Iris pigment epithelial cell (primary cell): ENCODE measurements at places on chromosomes 3 and 15.

DNA sequence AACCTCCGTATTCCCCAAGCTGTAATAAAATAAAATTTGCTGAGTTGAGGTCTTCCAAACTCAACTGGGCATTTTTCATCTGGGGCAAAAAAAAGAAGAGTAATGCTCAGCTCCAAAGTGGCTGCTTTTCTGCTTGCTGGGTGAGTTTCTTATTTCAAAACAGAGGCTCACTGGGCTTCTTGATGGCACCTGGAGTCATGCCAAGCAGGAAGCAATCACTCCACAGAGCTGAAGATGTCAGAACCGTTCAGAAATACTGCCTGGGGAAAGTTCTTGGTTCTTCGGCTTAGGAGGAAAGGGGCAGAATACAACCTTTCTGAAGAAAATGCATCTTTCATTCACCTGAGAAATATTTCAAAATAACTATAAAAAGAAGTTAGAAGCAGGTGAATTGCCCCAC is 4.1 kb downstream of the CCR9 start:
- DNase-seq = no peak

DNA sequence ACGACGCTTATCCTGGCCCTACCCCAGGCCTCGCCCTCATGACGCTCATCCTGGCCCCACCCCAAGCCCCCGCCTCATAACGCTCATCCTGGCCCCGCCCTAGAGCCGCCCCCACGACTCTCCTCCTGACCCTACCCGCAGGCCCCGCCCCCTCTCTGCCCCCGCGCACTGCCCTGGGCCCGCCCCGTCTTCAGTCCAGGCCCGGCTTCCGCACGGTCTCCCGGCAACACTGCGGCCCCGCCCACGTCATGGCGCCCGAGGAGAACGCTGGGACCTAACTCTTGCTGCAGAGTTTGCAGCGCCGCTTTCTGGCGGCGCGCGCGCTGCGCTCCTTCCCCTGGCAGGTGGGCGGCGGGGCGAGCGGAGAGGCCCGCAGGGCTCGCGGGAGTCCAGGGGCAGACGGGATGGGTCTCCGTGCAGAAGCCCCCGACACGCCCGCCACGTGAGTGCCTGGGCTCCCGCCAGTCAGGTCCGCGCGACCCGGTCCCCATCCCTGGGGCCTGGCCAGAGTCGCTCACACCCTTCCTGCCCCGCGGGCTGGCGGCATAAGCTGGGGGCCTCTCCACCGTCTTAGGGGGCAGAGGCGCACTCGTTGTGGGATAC is 52.5 kb upstream of the ROPN1B start:
- DNase-seq = peak; percentile 90

GRCh38 chr3:152314677-152315353 is 46.1 kb downstream of the MBNL1 start:
- DNase-seq = no peak

- no peak for DNase-seq
These were observed 156.9 kb upstream of the RASGRP1 start for GRCh38 chr15:38721568-38721945.

GRCh38 chr15:91975241-91975978 is 121.9 kb downstream of the SLCO3A1 start:
- DNase-seq = no peak

DNA sequence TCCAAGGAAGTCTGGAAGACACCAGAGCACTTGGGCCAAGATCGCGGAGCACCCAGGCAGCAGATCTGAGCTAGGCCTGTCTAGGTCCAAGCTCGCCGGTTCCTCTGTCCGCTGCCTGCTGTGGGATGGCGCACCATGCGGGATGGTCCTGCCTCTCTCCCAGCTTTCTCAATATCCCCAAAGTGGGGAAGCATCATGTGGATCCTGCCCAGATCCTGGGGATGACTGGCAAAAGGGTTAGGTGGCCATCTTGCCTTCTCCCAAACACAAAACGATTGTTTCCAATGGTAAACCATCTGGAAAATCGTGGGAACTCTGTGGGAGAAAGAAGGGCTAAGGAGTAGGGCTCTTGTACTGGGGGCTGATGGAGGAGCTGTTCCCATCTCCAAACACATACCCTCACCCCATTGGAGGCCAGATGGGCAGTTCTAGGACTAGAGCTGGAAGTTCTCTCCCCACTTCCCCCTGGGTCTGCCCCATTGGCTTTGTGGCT is 8.9 kb downstream of the PRKCD start:
- DNase-seq = no peak

- DNase-seq = no peak
These were observed 1202.3 kb downstream of the NSUN3 start for GRCh38 chr3:95265129-95265528.

DNA sequence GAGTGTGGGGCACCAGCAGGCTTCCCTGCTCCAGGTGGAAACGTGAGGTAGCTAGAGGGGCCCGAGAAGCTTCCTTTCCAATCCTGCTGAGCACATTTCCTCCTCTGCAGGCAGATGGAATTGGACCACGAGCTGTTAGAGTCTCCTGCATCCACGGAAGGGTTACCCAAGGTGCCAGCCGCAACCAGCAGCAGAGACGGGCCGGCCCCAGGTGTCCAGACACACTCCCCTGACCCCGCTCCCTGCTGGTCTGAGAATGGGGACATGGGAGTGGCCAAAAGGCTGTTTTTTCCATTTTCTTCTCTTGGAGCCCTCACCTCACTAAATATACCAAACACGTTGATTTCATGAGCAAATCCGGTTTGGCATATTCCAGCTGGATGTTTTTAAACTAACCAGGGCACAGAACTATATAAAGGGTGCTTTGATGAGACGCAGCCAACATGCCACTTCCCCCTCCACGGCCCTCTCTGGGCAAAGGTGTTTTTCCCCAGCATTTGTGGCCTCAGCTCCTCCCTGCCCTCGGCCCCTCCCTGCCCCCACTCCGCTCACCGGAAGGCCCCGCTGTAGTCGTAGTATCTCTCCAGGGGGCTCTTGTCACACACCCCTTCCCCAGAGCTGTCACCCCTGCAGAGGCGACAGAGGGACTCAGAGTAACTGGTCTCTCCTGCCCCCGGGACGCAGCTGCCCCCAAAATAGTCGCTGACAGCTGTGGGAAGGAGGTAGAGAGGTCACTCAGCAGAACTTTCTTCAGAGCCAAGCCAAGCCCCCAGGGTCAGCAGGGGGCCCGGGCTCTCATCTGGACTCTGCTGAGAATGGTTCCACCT is 7.0 kb downstream of the MELTF start:
- DNase-seq = no peak

- peak; percentile 66 for DNase-seq
These were observed 295.6 kb upstream of the RASGRP1 start for GRCh38 chr15:38860253-38860652.

DNA sequence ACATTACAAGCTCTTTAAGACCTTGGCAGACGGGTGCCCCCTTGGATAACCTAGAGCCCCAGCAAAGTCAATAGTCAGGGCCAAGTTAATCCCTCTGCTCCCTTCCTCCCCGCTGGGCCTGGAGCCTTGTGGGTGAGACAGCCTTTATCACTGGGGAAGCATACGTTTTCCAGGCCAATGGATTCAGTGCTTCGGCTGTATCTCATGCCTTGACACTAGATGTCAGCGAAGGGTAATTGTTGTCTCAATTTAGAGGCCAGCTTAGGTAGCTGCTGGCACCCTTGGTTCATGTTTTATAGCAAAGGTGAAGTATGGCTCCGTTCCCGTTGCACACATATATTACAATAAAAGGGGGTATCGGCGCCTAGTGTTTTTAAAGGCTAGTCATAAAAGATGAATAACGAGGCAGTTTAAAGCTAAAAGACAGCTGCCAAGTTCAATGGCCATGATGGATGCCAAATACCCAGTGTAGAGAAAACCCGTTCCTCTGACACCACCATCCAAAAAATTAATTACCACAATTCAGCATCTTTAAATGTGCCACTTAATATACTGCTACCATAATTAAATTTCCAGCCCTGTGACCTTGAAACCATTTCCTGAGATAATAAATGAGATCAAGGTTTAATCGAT is 52.3 kb upstream of the BNIP2 start:
- peak; percentile 16 for DNase-seq

DNA sequence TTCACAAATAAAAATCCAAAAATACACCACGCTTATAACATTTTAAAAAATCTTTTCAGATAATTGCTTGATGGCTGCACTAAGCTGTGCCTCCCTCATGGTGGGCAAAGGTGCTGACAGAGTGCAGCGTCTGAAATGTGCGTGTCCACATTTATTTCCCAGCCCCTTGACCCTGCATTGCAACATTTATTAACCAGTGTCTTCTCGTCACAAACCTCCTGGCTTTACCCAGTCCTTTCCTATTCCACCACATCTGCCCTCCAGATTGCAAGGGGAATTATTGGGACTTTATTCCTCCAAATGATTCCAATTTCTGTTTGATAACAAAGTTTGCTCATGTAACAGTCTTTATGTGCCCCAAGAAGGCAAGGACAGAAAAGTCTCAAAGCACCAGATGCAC is 5.5 kb downstream of the RASGRP1 start:
- DNase-seq = no peak

- DNase-seq = no peak
These were observed 7.7 kb upstream of the KCTD6 start for GRCh38 chr3:58484045-58484721.

- no peak for DNase-seq
These were observed 256.1 kb upstream of the PROK2 start for GRCh38 chr3:72041076-72041475.

DNA sequence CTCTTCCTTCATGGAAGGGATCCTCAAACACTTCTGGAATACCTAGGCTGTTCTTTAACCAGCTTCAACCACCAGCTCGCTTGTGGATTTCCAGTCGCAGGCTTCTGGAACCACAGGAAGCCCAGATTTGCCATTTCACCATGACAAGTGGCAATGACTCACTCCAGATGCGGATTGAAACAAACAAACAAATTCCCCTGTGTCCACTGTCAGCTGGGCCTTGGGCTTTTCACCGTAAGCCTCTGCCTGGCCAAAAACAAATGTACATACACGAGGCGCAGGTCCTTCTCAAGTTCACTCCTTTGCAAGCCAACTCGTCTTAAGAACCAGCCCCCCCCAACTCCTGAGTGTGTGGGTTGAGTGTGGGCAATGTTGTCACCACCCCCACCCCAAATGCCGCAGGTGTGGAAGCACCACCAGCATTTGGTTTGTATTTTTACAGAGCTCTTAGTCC is 8.8 kb downstream of the BCL6 start:
- peak; percentile 74 for DNase-seq

DNA sequence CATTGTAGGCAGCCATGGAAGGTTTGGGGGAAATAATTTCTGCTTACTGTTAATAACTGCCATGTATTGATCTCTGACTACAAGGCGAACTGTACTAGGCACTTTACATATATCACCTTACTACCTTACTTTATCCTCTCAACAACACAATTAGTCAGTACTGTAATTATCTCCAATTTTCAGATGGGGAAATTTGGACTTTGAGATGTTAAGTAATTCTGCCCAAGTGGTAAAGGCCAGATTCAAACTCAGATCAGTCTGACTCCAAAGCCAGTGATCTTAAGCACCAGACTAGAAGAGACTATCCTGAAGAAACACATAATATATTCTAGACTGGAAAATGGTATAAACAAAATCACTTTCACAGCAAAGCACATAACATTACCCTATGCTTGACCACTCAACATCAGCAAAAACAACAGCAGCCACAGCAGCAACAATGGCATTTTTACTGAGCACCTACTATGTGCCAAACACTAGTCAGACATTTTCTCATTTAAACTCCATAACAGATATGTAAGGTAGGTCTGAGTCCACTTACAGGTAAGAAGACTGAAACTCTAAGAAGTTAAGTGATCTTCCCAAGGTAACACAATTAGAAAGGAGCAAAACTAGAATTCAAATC is 13.1 kb downstream of the MTHFS start:
- DNase-seq = no peak

DNA sequence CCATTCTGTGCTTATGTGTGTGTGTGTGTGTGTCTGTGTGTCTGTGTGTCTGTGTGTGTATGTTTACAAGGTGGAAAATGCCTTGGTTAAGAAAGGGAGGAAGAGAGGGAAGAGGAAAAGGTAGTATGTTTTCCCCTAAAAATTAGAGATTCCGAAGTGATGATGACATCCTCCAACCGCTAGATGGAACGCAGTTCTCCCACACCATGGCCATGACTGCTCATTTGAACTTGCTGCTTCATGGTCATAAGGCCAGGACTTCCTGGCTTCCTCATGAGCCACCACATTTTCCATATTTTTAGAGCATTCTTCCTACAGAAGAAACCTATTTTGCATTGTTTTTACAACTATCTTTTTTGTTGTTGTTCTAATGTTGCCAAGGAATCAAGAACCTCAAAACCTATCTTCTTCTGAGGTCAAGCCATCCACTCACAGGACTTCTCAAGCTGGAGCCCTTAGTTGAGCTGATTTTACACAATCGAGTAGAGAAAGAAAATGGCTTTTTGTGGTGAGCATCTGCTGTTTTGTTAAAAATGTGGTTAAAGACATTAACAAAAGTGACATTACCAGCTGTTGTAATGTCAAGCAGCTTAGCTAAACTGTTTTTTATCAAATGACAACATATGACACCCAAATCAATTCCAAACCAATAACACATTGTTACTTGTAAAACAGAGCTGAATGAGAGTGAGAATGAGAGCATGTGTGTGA is 1091.0 kb downstream of the FHIT start:
- no peak for DNase-seq

DNA sequence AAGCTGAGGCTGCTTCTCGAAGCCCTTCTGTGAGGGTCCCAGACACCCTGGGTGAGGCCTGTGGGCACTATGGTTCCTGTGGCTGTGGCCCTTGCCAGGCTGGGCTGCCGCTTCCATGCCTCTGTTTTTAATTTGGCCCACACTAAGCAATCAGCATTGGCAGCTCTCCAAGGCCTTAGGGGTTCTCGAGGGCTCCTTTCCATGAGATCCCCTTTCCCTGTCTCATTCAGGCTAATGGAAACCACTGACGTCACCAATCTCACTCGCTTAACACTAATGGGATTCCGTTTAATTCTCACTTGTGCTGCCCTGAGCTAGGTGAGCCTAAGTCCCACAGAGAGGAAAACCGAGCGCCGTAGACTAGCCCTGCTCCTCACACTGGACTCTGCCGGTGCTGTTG is 60.2 kb upstream of the RAB6B start:
- DNase-seq = no peak

GRCh38 chr3:104717828-104718196 is 648.9 kb upstream of the ALCAM start:
- peak; percentile 58 for DNase-seq

DNA sequence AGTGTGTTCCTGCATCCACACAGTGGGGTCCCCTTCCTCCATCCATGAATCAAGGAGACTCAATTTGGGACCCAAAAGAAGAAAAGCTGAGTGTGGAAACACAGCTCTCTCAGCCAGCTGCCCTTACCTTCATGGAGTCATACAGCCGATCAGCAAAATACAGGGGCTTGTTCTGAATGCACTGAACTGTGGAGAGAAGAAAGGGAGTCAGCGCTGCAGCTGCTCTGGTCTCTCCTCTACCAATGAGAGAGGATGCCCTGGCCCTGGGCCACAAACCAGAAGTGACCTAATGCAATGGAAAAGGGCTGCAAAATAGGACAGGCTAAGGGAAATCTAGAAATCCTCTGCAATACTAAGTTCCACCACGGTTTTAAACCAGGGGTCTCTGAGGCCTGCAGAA is 46.7 kb downstream of the ANXA2 start:
- DNase-seq = no peak
